ENCODE measurements at places on chromosomes 3 and 15. TPM values are rescaled to one million over a fixed set of nuclear protein-coding genes. Genes with fewer than 3 reads are reported as not detected.

Gene PTH1R
- 5.2 TPM for total RNA-seq

Gene PDCD10
- 66.9 TPM for total RNA-seq

Gene IL20RB
- total RNA-seq: 22.0 TPM

GRCh38 chr15:69209661-69210060, 49.2 kb downstream of the GLCE start:
- no peak overlapping the region for H3K4me3 ChIP-seq
- no peak for DNase-seq
- H3K27me3 ChIP-seq: no peaks in the 10 kb centered on the region
- H3K36me3 ChIP-seq: no peaks in the 10 kb centered on the region
- H3K27ac ChIP-seq: no peak overlapping the region
- H3K4me1 ChIP-seq: no peaks in the 10 kb centered on the region

DNA sequence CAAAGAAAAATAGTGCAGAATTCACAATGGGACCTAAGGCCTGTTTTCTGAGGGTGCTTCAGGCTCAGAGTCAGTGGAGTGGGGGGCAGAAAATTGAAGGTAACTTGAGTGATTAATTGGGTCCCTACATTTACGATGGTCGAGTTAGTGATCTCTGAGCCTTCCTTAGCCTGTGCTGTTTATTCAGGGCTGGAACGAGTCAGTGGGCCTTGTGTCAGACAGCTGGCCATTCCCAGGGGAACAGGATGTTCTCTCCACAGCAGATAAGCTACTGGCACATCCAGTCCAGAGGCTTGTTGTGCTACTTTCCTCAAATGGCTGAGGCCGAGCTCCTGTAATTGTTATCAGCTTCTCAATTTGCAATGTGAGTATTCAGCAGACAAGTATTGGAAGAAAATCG, 29.2 kb upstream of the CNTN3 start:
- H3K27me3 ChIP-seq: no peaks in the 10 kb centered on the region
- DNase-seq: no peak
- no peaks in the 10 kb centered on the region for H3K4me1 ChIP-seq
- no peak overlapping the region for H3K4me3 ChIP-seq
- H3K36me3 ChIP-seq: no peaks in the 10 kb centered on the region
- H3K27ac ChIP-seq: no peak overlapping the region
